ENCODE measurements at places on chromosomes 3 and 15. TPM values are rescaled to one million over a fixed set of nuclear protein-coding genes. Genes with fewer than 3 reads are reported as not detected.

Gene FBXO40
- not detected for total RNA-seq

GRCh38 chr3:124438813-124439212 is 291.4 kb upstream of the UMPS start:
- H3K27me3 ChIP-seq: peaks cover 12% of the 10 kb centered on the region
- no peaks in the 10 kb centered on the region for H3K4me1 ChIP-seq
- no peak overlapping the region for H3K27ac ChIP-seq
- DNase-seq: no peak
- no peaks in the 10 kb centered on the region for H3K36me3 ChIP-seq

Gene AADACL2
- total RNA-seq: not detected

DNA sequence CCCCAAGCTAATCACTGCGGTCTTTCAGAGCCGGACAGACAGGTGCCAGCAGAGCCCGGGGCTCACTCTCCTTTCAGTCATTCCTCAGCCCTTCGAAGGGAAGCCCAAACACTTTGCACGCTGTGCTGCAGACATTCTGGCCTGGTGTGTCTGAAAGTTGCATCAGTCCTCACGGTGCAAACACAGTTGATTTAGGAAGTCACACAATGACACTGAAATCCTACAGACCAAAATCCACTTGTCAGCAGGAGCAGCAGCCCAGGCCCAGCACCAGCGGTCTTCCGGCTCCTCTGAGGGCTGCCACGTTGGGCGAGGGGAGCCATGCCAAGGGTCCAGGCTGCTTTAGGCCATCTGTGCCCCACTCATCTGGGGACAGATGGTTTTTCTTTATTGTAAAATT is 61.6 kb downstream of the RGMA start:
- H3K36me3 ChIP-seq: peaks cover 36% of the 10 kb centered on the region
- H3K27ac ChIP-seq: no peak overlapping the region
- no peak for DNase-seq
- no peak overlapping the region for H3K4me3 ChIP-seq
- H3K4me1 ChIP-seq: peaks cover 37% of the 10 kb centered on the region

- no peaks in the 10 kb centered on the region for H3K27me3 ChIP-seq
- H3K36me3 ChIP-seq: no peaks in the 10 kb centered on the region
- H3K4me3 ChIP-seq: no peak overlapping the region
- peak; percentile 5 for DNase-seq
These were observed 560.3 kb upstream of the NR2F2 start for GRCh38 chr15:95770196-95770595.

Gene IL16
- not detected for total RNA-seq

Gene UBA3
- 56.4 TPM for total RNA-seq

- no peak overlapping the region for H3K27ac ChIP-seq
- no peak overlapping the region for H3K4me3 ChIP-seq
- no peak for DNase-seq
- H3K27me3 ChIP-seq: no peaks in the 10 kb centered on the region
These were observed 94.0 kb upstream of the THBS1 start for GRCh38 chr15:39486621-39487457.

DNA sequence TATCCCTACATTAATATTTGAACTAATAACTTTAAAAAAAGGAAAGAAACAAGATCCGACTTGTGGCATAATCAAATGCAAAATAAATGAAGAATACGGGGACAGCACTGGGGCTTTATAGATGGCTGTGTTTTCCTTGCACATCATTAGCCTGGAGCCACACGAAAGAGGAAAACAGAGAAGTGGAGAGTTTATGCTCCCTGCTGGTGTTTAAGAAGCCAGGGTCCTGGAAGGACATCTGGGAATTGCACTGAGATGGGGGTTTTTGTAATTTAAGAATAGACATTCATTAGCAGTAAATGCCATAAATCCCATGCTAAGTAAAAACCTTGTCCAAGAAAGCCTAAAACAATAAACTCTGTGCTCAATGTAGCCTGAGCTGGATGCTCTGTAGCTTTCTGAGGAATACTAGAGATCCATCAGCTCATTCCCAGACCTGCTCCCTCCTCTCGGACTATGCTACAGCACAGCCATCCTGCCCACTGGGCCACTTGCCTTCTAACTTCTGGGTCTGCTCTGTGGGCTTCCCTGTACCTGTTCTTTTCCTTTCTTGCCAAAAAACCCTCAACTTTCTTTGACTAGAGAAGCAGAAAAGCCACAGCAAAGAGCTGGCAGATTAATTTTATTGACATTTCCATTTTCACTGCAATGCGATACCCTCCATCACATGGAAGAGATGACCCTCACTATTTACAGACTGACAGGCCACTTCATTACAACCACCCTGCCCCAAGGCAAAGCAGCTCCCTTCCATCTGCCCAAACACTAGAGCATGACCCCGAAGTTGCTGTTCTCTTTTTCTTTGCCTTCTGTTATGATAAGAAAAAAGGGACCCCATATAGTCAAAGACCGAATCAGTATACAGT is 62.3 kb downstream of the MEIS2 start:
- no peak overlapping the region for H3K4me3 ChIP-seq
- no peak for DNase-seq
- peaks cover 3% of the 10 kb centered on the region for H3K27me3 ChIP-seq
- H3K36me3 ChIP-seq: peaks cover 48% of the 10 kb centered on the region
- H3K4me1 ChIP-seq: peaks cover 38% of the 10 kb centered on the region

GRCh38 chr3:123571264-123571972 is 13.4 kb downstream of the HACD2 start:
- no peak for DNase-seq
- H3K4me3 ChIP-seq: no peak overlapping the region
- no peak overlapping the region for H3K27ac ChIP-seq
- peaks cover 12% of the 10 kb centered on the region for H3K36me3 ChIP-seq
- no peaks in the 10 kb centered on the region for H3K27me3 ChIP-seq

GRCh38 chr15:75712668-75713337 is at the start of gene CSPG4:
Gene CSPG4 (minus strand): TSS chr15:75712848. CDS start chr15:75712755, 93 bp downstream.
- H3K4me3 ChIP-seq: peak within 1 kb of the TSS; percentile 92
- H3K27ac ChIP-seq: peak within 1 kb of the TSS; percentile 90
- H3K4me1 ChIP-seq: peaks cover 46% of the 10 kb centered on the region
- peaks cover 11% of the 10 kb centered on the region for H3K36me3 ChIP-seq
- H3K27me3 ChIP-seq: 0 out of 2 replicates have a peak, but pooled peaks cover 4% of the 10 kb centered on the region

DNA sequence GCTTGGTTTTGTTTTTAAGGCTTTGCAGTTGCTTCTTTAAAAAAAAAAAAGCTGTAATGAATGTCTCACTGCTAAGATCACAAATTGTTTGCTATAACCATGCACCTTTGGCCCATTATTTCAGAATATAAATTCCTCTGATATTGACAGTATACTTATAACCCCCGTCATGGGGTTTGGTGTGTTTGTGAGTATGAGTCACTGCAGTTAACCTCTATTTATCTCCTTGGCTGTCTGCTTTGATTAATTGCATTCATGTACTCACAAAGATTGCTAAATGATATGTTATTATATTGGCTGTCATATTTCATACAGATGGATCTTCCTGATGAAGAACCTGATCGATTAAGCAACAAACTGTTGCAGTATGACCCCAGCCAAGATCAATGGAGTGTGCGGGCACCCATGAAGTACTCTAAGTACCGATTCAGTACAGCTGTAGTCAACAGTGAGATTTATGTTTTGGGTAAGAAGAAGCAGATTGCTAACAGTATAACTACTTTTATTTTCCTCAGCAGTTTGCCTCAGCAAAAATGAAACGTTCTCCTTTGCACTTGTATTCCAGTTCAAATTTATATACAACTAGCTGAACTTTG is 14.9 kb downstream of the KBTBD12 start:
- H3K4me1 ChIP-seq: no peaks in the 10 kb centered on the region
- H3K27me3 ChIP-seq: peaks cover 23% of the 10 kb centered on the region
- DNase-seq: no peak
- no peak overlapping the region for H3K4me3 ChIP-seq

Gene PLCB2
- 1.5 TPM for total RNA-seq

GRCh38 chr15:52463638-52464037 is 65.0 kb downstream of the MYO5A start:
- peaks cover 47% of the 10 kb centered on the region for H3K4me1 ChIP-seq
- DNase-seq: peak; percentile 25
- H3K27ac ChIP-seq: peak overlapping the region; percentile 52

Gene GPR160
- not detected for total RNA-seq

Gene TTC23
- 14.1 TPM for total RNA-seq

GRCh38 chr3:63861306-63861705 is 2.3 kb downstream of the THOC7 start:
- no peak overlapping the region for H3K4me3 ChIP-seq
- H3K27me3 ChIP-seq: peaks cover 5% of the 10 kb centered on the region
- H3K4me1 ChIP-seq: peaks cover 51% of the 10 kb centered on the region
- H3K36me3 ChIP-seq: peaks cover 8% of the 10 kb centered on the region
- H3K27ac ChIP-seq: peak overlapping the region; percentile 13

Gene MESP2
- total RNA-seq: not detected

- peaks cover 23% of the 10 kb centered on the region for H3K4me1 ChIP-seq
- peaks cover 1% of the 10 kb centered on the region for H3K27me3 ChIP-seq
- peak overlapping the region; percentile 48 for H3K27ac ChIP-seq
- DNase-seq: no peak
- H3K4me3 ChIP-seq: no peak overlapping the region
These were observed 10.5 kb downstream of the ANPEP start for GRCh38 chr15:89803941-89804800.
